Fibroblast of lung (primary cell): ENCODE measurements at places on chromosomes 2 and 18. TPM values are rescaled to one million over a fixed set of nuclear protein-coding genes. Genes with fewer than 3 reads are reported as not detected.

GRCh38 chr2:212249451-212249850, 289.2 kb downstream of the ERBB4 start:
- DNase-seq, result peak; percentile 39
- H3K27ac ChIP-seq, result no peak overlapping the region
- H3K27me3 ChIP-seq, result no peaks in the 10 kb centered on the region
- no peaks in the 10 kb centered on the region for H3K36me3 ChIP-seq
- H3K4me3 ChIP-seq, result no peak overlapping the region

Gene ANKRD62
- not detected in 2 replicates for total RNA-seq

- H3K27ac ChIP-seq, result peak overlapping the region; percentile 49
- peak; percentile 87 for DNase-seq
- no peak overlapping the region for H3K4me3 ChIP-seq
- no peaks in the 10 kb centered on the region for H3K36me3 ChIP-seq
- H3K4me1 ChIP-seq, result peaks cover 22% of the 10 kb centered on the region
Observed at GRCh38 chr2:40096360-40096759, 317.3 kb upstream of the THUMPD2 start.

Gene CHRNG
- not detected in 2 replicates for total RNA-seq

Gene SPC25
- total RNA-seq, result 0.99 TPM in 1 of 2 replicates, not detected in the other
